ENCODE measurements at places on chromosomes 5 and 9.

DNA sequence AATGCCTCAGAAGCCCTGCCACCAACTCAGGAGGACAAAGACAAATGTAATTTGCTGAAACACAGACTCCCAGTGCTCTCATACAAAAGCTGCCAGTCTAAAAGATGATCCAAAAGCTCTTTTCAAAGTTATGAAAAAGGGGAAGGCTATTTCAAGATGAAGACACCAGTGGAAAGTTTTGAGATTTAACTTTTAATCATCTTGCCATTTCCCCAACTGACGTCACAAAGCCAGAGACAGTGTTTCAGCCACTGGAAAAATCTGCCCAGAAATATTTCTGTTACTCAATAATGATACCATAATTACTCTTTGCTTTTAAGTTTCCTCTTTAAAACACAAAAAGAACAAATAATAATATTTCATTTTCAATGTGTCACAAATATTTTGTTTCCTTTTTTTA, 20.9 kb downstream of the ENG start:
- no peak for DNase-seq

- DNase-seq, result no peak
Observed at GRCh38 chr5:179610109-179610902, 13.2 kb downstream of the HNRNPH1 start.

DNA sequence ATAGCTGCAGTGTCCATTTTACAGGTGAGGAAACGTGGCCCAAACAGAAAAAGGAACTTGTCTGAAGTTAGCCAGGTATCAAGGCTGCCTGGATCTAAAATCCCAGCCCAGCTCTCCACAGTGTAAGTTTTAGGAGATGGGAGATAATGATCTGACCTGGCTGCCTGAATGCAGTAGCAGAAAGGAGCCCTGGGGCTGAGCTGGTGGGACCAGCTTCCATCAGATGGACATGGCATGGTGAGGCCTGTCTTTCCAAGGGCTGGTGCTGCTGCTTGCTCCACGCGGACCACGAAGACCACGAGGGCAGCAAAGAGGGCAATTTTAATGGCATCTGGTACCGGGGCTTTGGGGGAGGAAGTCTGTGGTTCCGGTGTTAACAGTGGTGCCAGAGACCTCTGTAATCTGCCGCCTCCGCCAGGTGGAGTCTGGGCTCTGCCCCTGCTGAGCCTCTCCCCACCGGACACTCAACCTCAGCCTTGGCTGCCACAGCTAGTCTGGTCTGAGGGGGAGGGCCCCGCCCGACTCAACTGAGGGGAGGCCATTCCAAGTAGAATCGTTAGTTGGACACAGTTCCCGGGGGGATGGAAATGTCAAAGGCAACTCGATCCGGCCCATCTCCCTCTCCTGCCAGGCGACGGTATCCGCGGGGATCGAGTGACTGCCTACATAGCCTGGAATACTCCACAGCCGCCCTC, 650 bp downstream of the MYORG start:
- DNase-seq, result no peak

GRCh38 chr5:98755406-98755805, 18.1 kb upstream of the RGMB start:
- DNase-seq, result no peak

GRCh38 chr5:22390888-22391287, 462.3 kb downstream of the CDH12 start:
- no peak for DNase-seq

Data from urinary bladder (tissue), 4 donors.